ENCODE measurements at places on chromosomes 1 and 21.
A peak's percentile ranks its signal among the peaks of the same experiment; 100 is the strongest.

- no peak for DNase-seq
Observed at GRCh38 chr1:184533049-184533448, 146.2 kb downstream of the C1orf21 start.

- peak; percentile 50 for DNase-seq
Observed at GRCh38 chr1:8816264-8816663, 1.2 kb downstream of the RERE start.

- no peak for DNase-seq
Observed at GRCh38 chr1:184031092-184031408, 6.5 kb downstream of the COLGALT2 start.

DNA sequence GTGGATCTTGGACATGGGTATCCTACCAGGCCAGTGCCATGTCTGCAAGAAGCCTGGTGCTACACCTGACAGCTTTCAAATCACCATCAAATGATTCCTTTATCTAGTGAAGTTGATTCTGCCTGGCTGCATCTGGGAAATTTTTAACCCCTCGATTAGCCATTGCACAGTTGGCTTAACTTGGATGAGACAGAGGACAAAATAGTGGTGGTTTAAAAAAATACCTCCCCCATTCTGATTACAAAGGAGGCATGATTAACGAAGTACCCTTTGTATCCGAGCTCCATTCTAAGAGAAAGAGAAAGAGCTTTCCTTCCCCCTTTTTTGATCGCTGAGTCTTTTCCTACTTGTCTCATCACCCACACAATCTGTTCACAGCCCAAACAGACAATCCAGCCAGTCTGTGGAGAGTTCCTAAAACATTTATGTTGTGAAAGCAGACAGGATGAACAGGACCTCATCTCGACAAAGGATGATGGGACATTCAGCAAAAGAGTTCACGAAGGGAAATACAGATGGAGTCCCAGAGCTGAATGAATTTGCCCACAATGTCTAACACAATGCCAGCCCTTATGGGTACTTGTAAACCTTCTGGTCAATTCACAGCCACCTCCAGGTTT, 20.5 kb downstream of the WLS start:
- DNase-seq = peak; percentile 80

- no peak for DNase-seq
Observed at GRCh38 chr1:235019961-235020360, 108.7 kb downstream of the TOMM20 start.

DNA sequence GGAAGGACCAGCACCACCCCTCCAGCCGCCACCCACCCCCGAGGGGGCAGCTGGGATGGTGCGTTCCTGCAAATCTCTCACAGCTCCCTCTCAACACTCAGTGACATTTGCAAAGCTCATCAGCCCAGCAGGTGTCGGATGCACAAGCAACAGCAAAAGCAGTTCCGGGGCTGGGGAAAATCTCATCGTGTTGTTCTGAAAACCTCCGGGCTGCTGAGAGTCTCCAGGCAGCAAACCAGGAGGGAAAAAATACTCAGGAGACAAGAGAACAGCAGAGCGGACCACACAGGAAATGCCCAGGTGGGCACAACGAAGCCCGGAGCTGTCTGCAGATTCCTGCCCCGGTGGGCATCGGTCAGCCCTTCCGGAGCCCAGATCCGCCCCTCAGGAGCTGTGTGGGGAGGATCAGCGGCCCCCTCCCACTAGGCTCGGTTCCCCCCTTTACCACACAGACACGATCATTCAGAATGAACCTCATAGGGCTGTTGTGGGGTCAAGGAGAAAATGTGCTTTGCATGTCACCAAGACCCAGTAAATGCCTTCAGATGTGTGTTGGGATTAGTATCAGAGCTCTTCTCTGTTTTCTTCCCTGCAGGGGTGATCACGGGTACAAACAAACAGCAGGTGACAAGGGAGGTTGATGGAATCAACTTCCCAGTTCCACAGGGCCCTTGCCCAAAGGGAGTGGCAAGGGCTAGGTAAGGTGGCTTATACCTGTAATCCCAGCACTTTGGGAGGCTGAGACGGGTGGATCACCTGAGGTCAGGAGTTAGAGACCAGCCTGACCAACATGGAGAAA, 127.0 kb upstream of the TIAM1 start:
- DNase-seq = no peak

- DNase-seq = no peak
Observed at GRCh38 chr1:209617047-209617673, 33.6 kb downstream of the CAMK1G start.

DNA sequence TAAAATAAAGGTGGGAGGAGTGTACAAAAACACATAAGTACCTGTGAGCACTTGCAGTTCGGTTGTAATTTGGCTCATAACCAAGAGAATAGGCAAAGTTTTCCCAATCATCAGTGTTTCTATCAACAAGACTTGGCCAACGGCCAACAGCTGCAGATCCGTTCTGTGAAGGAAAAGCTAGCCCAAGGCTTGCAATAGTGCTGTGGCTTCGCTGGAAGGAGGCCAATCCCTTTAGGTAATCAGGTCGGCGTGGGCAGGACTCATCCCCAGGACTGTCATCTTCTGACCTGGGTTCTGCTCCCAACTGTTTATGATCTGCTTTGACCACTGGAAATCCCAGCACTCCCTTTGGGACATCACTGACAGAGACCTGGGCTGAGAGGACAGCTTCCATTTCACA, 107.8 kb downstream of the LYST start:
- DNase-seq = no peak

DNA sequence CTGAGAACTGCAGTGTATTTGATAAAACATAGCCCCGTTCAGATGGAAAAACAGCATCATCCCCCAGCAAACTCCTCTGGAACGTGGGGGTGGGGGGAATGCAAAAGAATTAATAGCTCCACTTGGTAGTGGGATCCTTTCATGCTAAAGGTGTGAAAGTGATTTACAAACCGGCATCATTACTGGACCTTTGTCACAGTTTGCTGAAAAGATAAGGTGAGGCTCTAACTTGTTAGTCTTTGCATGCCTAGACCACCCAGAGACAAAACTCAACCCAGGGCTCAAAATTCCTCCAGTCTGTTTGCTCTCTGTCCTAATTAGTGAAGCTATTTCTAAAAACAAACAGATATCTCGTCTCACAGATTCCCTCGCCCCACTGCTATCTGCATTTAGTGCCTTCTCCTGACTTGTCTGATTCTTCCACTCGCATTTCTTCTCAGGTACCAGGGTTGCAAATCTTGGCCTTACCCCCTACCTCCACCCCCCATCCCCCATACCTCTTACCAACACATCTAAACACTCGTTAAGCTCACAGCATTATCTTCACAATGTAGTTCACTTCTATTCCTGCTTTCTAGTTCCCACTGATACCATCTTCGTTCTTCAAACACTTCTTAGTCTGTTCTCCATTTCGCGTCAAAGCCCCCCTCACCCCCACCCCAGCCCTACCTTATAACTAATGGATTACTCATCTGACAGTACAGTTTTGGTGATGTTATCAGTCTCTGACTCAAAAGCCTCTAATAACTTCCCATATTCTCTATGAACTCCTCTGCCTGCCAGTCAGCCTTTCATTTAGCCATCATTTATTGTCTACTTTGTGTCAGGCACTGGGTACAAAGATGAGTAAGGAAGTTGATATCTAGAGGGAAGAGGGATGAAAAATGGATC, 11.8 kb downstream of the IER5 start:
- no peak for DNase-seq

DNA sequence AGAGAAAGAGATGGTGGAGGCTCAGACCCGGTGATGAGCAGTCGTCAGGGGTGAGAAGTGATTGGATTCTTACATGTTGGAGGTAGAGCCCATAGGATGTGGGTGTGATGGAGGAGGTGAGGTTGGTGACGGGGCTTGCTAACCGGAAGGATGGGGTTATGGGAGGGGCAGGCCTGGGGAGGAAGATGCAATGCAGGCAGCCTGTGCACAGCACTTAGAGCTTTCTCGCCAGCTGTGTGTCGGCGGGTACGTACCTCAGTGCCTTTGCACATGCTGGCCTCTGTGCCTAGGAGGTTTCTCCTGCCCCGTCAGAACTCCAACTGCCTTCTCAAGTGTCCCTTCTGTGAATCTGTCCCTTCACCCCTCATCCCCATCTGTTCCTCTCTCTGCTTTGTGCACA, 2.9 kb upstream of the BSND start:
- DNase-seq = no peak

DNA sequence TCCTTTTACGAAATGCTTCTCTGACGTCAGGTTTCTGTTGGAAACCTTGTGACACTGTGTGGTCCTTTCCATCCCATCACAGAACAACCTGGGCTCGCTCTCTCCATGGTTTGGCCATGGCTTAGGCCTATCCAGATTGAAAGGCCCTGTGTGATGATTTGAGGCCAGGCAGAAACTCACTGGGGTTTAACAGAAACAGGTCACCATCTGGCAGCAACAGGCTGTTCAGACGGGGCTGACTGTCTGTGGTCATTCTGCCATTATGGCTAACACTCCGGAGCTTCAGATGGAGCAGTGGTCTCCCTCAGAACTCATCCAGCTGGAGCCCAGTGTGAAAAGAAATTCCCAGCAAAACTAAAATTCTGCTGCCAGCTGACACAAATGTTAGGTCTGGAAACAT, 9.3 kb downstream of the PLEKHM2 start:
- DNase-seq = no peak

DNA sequence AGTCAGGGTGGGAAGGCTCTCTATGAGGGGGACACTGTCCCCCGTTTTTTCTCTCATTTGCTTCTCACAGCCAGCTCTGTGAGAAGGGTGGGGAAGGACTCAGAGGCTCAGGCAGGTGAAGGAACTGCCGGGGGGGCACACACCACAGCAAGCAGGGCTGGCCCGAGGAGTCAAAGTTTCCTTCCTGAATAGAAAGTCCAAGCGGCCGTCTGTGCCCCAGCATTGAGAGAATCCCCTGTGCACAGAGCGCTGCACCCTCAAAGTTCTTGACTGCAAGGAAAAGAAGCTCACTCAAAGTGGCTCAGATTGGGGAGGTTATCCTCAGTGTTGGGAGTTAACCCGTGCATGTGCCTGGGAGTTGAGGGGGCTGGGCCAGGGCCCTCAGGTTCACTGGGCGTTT, 145.2 kb upstream of the AJAP1 start:
- no peak for DNase-seq

DNA sequence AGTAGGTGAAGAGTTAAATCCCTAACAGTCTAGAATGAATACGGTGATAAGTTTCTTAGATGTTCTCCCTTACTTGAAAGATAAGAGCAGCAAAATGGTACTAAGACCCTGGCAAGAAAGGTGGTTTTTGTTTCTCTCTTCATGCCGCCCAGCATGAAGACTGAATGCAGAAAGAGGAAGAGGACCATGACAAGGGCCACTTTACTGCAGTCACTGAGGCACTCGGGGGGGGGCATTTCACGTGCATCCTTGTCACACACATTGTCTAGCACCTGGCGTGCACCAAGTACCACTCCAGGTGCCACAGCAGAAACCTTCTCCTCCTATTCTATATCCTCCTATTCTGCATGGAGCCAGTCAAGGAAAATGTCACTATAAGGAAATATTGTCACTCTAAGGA, 222.0 kb downstream of the TOMM20 start:
- DNase-seq = no peak

Measured in kidney tubule cell (primary cell).